Sciatic nerve (tissue), 2 donors: ENCODE measurements at places on chromosomes 2 and 18. TPM values are rescaled to one million over a fixed set of nuclear protein-coding genes. Genes with fewer than 3 reads are reported as not detected.

MROH2A gene
- total RNA-seq = not detected

PLEK gene
- 21.0 TPM for total RNA-seq

DNA sequence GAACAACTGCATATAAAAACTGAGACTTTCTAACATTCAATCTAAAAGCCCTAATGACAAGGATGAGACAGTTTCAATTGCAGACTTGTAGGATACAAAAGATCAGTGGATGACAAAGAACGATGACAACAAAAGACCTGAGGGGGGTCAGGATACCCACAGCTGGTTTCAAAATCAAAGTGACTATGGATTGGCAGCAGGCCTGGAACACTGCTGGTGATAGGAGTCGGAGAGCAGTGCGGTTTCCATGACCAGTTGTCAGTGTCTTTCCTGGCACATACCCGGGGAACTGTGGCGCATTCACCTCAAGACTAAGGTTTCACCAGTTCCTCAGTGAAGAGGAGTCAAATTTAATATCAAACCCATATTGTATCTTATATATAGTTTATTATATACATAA is 42.0 kb downstream of the EHD3 start:
- DNase-seq = no peak

GRCh38 chr18:42114310-42114943 is 159.4 kb downstream of the PIK3C3 start:
- peak; percentile 71 for DNase-seq

- DNase-seq = no peak
Observed at GRCh38 chr2:14641116-14641515, 8.6 kb downstream of the LRATD1 start.

DNA sequence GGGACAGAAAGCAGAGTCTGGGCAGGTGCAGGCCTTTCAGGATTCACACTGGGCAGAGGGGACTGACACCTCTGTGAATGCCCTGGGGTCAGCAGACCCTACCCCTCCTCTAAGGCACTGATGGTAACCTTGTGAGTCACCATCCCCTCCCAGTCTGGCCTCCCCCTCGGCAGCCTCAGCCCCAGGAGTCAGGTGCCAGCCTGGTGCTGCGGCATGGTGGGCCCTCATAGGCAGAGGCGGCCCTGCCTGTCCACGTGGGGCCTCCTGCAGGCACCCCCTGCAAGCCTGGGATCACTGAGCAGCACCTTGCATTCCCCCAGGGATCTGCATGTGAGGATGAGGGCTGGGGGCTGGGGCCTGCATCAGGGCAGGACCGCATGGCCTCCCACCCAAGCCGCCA is 4.8 kb upstream of the GPR17 start:
- DNase-seq = no peak

DNA sequence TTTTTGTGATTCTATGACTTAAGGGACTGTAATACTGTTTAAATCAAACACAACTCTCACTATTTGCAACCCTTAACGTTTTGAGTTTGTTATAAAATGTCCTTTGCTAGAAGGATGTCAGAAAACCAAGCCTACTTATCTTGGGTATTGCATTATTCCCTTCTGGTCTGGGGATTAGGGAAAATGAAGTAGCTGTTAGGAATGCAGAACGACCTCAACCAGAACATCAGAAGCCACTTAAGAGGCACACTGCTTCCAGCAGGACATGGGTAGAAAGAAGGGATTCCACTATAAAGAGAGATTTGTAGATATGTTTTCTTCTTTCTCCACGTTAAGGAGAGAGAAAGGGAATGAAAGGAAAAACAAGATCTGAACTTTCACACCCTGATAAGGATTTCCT is 101.2 kb downstream of the SETBP1 start:
- DNase-seq = no peak

DNA sequence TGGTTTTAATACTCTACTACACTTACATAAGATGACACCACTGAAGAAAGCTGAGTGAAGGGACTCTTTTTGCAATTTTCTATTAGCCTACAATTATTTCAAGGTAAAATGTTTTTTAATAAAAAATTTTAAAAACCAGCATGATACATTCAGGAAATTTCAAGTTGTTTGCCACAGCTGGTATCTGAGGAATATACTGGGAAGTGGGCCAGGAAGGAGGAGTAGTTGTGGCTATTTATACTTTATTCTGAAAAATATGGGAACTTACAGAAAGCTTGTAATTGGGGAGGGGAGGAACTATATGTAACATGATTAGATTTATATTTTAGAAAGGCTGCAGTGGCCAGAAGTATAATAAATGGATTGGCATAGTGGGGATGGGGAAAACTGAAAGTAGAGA is 40.8 kb downstream of the WDR35 start:
- no peak for DNase-seq

DNA sequence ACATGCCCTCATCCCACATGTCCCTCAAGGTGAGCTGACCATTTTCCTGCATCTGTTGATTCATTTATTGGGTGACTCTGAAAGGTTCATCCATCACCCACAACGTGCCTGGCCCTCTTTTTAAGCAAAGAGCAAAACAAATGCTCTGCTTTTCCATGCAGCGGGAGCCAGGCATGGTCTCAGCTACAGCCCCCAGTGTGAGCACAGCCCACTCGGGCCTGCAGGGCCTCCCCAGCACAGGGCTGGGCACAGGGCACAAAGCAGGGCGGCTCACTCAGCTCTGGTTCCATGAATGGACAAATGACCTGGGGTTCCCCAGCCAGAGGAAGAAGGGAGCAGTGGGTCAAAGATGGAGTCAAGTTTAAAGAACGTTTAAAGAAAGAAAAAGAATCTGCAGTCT is 24.1 kb upstream of the OTOS start:
- DNase-seq = no peak
